ENCODE measurements at places on chromosomes 12 and 14. TPM values are rescaled to one million over a fixed set of nuclear protein-coding genes. Genes with fewer than 3 reads are reported as not detected.

GRCh38 chr12:67327466-67327865 lies 58.3 kb downstream of the CAND1 start:
- DNase-seq = no peak

DNA sequence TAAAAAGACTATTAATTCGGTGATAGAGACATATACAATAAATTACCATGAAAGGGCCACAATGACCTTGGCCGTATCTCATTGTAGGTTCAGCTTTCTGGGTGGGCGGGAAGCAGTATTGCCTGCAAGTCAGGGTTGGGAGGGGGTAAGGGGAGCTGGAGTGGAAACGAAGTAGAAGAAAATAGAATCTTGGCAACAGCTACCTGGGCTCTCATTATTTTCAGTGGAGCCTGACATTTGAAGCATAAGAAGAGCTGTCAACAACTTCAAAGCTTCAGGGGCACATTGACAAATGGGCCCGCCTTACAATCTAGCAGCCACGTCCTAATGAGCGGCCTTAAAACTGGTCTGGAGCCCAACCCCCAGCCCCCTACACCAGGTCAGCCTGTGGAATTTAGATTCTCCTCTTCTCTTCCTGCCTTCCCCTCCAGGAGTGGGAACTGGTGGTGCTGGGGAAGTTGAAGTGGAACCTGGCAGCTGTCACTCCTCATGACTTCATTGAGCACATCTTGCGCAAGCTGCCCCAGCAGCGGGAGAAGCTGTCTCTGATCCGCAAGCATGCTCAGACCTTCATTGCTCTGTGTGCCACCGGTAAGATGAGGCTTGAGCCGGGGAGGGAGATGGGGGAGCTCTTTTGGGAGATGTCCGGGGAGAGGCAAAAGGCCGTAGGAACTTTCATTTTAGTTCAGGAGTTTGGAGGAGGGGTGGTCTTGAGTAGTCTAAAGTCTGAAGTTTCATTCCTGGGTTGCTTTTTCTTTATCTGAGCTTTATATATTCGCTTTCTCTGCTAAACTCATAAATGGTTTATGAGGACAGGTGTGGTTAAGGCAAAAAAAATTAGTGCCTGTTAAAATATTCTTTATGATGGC lies 5.0 kb downstream of the CCND2 start:
- DNase-seq = no peak

The SIX1 gene
- total RNA-seq = 7.5 TPM

The ADCY6 gene
- total RNA-seq = 48.5 TPM

The RPL36AL gene
- 203 TPM for total RNA-seq
